ENCODE measurements at places on chromosomes 1 and 21. TPM values are rescaled to one million over a fixed set of nuclear protein-coding genes. Genes with fewer than 3 reads are reported as not detected.

FAM131C gene
- total RNA-seq = 9.8 TPM

CACHD1 gene
- total RNA-seq = 6.6 TPM

TTC13 gene
- total RNA-seq = 17.0 TPM

ETV3L gene
- total RNA-seq = not detected

GJA8 gene
- not detected for total RNA-seq

BMP8B gene
- total RNA-seq = 4.7 TPM

RHOU gene
- 0.17 TPM for total RNA-seq

- no peak for DNase-seq
Measured at GRCh38 chr1:44288883-44289282, 66.2 kb downstream of the ERI3 start.

DNA sequence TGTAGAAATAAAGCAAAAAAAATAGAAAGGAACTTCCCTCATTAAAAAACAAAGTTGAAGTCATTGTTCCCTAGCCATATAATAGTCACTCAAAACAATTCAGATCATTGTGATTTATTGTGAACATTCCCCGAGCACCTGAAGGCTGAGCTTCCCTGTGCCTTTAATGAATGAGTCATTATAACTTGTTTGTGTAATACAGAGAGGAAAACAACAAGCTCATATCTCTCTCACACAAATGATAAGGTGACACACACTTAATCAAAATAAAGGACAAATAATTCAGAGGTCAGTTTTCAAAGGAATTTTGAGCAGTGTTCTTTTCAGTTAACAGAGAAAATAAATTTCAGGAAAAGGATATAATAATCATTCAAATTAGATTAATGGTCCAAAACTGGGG is 326.2 kb downstream of the DUSP10 start:
- DNase-seq = no peak

GRCh38 chr21:35871906-35872305 is 188.4 kb downstream of the SETD4 start:
- no peak for DNase-seq

DNA sequence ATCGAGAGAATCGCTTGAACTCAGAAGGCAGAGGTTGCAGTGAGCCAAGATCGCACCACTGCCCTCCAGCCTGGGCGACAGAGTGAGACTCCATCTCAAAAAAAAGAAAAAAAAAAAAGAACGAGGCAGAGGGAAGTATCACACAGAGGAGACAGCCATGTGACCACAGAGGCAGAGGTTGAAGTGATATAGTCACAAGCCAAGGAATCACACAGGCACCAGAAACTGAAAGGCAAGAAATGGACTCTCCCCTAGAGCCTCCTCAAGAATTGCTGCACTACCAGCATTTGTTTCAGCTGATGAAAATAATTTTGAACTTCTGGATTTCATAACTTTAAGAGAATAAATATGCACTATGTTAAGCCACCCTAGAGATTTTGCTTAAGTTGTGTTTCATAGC is 459.6 kb downstream of the PTPRC start:
- DNase-seq = no peak

DNA sequence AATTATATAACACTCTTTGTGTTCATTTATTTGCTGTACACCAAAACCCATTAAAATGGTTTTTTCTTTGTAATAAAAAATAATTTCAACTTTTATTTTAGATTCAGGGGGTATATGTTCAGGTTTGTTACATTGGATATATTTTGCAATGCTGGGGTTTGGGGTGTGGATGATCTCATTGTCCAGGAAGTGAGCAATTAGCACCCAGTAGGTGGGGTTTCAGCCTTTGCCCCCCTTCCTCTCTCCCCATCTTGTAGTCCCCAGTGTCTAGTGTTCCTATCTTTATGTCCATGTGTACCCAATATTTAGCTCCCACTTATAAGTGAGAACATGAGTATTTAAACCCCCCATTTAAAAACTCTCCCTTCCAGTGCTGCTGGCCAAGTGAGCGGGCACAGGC is 184.6 kb downstream of the RHOU start:
- no peak for DNase-seq

GRCh38 chr1:116075990-116076389 is 35.2 kb upstream of the MAB21L3 start:
- peak; percentile 70 for DNase-seq

- DNase-seq = peak; percentile 79
Measured at GRCh38 chr1:177927021-177927596, 42.7 kb downstream of the SEC16B start.

- DNase-seq = no peak
Measured at GRCh38 chr1:167825419-167826079, 88.4 kb downstream of the ADCY10 start.

DNA sequence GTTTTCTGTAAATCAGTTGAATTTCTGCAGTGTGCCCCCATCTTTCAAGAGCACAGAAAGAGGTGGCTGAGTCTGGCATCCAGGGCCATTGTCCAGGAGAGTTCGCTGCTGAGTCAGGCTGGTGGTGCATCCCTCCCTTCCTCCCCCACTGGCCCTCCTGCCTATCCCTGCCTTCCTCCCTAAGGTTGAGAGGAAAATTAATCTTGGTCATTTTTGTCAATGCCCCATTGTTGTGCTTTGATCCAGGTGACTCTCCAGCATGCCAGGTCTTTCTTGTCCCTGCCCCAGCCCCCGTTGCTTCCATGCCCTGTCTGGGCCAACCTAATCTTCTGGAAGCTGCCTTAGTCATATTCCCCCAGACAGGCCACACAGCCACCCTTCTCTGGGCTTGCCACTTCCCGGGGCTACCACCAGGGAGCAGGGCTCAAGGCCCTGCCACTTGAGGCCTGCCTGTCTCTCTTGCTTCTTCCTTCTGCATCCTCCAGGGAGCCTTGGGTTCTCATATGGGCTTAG is 26.6 kb downstream of the PROK1 start:
- no peak for DNase-seq

DNA sequence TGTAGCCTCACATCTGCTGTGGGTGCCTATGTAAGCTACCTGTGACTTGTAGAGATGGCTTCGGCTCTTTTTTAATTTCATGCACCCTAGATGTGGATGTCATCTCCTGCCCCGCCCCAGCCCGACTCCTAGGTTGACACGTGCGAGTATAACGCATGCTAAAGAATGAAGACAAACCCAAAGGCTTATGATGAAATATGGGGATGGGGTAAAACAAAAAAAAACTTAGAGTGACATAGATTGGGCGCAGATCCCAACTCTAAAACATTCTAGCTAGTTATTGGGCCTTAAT is 613 bp upstream of the ERO1B start:
- DNase-seq = no peak

GRCh38 chr1:28447679-28448078 is 58.2 kb upstream of the RCC1 start:
- no peak for DNase-seq

DNA sequence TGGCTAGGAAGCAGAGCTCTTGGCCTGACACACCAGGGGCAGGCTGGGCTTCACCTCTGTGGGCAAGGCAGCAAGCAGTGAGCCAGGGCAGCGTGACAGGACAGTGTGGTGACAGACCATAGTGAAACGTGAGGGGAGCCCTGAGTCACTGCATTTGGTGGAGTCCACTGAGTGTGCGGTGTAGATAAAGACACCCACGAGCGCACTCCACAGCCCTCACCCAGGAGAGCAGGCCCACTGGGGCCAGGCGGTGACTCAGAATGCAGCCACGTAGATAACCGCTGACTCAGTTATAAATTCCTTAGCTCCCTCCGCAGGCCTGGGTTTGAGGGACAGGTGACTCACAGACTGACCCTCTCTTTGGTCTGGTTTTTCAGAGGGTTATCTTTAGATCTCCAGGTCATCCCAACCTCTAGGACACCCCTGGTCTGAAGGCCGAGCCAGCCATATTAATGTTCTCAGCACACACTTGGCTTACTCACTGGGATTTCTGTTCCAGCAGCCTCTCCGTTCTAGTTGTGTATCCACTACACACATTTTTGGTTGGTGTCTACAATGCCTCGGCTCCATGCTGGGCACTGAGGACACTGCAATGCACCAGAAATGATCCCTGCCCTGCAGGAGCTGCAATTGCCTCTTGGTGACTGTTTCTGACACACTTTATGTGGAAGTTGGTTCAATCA is 90.2 kb upstream of the TSPAN2 start:
- peak; percentile 95 for DNase-seq

DNA sequence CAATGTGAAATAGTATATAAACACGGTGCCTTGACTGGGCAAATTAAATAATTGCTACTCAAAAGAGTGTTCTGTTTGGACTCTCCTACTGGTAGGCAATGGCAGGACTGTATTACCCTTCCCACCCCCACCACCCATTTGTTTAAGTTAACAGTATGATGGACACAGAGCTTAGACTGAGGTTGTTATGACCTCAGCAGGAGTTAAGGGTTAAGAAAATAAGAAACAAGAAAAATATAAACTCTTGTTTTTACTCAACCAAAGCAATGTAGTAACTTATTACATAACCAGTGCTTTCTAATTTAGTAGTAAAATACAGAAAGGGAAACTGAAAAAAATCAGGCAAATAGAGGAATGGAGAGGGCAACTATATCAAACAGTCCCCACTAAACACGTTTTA is 19.9 kb upstream of the SERPINC1 start:
- DNase-seq = no peak

GRCh38 chr1:199780091-199780490 is 247.4 kb upstream of the NR5A2 start:
- no peak for DNase-seq

GRCh38 chr1:33687000-33687399 is 176.9 kb upstream of the HMGB4 start:
- DNase-seq = no peak

DNA sequence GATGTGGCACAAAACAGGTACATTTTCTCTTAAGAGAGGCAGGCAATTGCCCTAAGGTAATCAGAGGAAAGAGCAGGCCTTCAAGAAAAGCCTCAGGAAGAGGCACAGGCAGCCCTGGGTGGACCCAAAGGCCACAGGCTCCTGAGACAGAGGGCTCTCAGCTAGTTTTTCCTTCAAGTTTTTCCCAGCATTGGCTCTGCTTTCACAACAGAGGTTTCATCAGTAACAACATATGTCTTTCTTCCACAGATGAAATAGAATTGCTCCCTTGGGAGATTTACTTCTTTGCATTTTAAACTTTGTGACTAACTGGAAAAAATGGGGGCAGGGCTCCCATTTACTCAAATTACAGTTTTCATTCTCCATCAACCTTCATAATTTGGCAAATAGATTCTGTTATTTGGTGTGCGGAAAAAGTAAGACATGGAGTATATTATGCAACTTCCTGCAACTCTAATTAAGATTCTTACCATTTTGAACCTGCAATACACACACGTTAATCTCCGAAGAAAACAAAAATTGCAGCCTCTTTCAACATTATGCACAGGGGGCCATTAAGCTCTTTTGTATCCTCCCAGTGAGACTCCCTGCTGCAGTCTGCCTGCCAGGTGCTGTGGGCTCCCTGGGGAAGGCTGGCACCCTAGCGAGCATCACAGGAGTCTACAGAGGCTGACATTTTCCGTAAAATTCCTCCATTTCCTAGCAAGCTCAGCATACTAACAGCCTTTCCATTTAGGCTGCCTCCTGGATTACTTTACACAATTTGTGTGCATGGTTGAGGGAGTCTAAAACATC is 282.3 kb downstream of the USH2A start:
- no peak for DNase-seq

DNA sequence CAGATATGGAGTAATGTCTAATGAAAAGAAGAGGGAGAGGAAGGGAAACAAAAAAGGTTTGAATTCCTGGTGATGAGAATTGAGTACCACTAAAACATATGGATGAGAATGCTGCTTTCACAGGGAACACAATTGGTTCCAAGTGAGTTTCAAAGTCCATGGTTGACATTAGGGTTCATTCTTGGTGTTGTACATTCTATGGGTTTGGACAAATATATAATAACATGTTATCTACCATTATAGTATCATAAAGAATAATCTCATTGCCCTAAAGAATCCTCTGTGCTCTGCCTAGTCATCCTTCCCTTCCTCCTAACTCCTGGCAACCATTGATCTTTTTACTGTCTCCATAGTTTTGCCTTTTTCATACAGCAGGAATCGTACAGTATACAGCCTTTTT is 20.1 kb downstream of the TMCO1 start:
- no peak for DNase-seq

DNA sequence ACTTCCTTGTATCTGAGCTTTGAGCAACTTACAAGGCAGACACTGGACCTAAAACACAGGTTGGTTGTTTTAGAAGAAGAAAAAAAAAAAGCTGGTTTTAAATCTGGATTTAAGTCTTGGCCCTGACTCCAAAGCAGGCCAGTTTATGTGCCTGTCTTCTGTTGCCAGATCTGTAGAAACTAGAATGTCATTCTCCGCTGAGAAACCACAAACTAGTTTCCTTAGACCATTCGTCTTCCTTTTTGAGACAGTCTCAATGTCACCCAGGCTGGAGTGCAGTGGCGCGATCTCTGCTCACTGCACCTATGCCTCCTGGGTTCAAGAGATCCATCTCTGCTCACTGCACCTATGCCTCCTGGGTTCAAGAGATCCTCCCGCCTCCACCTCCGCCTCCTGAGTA is 33.9 kb downstream of the APP start:
- no peak for DNase-seq

GRCh38 chr1:78475888-78476610 is 14.7 kb upstream of the PTGFR start:
- peak; percentile 50 for DNase-seq

DNA sequence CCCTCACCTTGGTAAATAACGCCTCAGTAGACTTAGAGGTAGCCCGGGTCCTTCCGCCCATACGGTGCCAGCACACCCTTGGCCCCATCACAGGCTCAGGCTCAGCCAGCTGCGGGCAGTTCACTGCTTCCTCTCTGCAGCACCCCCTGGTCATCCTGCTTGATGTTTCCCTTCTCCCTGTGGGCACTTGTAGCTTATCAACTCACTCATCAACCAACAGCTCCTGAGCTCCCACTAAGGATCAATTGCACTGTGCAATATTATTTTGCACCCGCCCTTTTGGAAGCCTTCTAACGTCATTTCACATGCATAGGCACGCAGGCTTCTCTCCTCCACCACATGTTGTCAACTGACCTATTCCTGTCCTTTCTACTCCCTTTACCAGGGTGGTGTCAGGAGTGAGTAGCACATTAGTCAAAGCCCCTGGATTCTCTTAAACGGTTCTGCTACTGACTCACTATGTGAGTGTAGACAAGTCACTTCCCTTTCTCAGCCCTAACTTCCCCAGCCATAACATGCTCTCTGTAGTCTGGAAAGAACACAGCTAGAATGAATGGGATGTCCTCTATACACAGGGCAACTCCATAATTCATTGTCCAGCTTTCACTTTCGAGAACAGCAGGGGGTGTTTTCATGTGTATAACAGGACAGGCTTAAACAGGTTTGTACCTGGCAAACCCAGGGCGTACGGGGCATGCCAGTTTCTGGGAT is 47.1 kb upstream of the IRF2BP2 start:
- DNase-seq = peak; percentile 97

GRCh38 chr1:200260597-200261335 is 149.1 kb downstream of the ZNF281 start:
- DNase-seq = no peak

GRCh38 chr1:182286761-182287160 is 104.8 kb downstream of the GLUL start:
- no peak for DNase-seq

DNA sequence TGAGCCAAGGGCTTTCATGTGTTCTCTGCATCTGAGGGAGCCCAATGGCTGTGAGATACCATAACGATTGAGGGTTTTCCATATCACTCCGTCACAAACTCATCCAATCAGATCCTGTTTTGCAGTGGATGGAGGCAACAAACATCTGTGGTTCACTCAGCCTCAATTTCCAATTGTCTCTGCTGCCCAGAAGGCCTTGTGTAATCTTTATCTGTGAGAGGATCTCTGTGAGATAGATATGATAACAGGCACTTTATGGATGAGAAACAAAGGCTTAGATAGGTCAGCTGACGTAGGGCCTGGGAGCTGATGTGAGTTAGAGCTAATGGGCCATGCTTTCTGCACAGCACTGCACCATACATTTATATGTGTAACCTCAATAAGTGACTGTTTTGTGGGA is 3.3 kb upstream of the MTARC1 start:
- no peak for DNase-seq

All from PC-3 (cell line).